NCI-H1694 treated with DMSO at 0.1 percent for 48 hours (cell line): ENCODE measurements at places on chromosomes 2 and 18.

DNA sequence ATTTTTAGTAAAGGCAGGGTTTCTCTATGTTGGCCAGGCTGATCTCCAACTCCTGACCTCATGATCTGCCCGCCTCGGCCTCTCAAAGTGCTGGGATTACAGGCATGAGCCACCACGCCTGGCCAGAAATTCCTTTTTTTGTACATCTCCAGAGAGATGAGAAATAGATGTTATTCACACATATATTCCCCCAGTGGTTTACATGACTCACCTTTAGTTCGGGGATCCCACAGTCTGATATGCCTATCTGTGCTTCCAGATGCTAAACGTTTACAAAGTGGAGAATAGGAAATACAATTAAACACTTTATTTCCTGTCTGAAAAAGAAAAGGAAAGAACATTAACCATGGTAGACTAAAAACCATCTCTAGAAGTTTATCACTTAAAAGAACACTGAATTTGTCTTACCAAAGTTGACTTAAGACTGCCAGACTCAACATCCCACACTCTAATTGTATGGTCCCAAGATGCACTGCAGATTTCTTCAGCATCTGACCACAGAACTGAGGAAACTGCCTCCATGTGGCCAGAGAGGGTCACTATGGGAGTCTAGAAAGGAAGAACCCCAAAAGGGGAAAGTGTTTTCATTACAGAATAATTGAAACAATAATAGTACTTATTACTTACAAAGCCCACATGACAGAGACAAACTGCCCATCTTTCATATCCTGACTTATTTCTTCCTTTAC is 12.6 kb upstream of the ICA1L start:
- no peak for DNase-seq

GRCh38 chr2:23009545-23010149 is 375.3 kb upstream of the KLHL29 start:
- DNase-seq: peak; percentile 5

GRCh38 chr2:226796840-226797288 is 2.8 kb downstream of the IRS1 start:
- peak; percentile 53 for DNase-seq

DNA sequence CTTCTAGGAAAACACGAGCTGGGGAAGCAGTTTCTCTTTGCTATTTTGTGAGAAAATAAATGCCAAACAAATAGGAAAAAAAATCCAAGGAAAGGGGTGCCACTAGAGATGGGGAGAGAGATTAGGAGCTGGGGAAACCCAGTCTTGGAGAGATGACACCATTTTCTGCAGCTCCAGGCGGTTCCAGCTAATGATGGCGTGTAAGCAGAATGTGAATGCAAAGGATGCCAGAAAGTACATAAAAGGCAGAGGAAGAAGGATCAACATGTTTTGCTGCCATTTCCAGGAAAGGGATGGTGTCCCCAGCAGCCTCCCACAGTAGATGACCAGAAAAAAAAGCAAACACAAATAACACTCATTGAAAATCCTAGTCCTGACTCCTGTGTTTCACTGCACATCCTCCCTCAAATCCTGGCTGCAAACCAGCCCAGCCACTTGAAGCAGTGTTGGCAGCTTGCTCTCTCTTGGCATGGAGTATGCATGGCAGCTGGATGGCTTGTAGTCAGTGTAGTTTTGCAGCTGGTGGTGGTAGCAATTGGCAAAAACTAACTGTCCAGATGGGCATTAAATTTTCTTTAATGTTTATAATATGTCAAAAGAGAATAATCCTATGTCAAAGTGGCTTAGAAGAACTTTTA is 93.6 kb downstream of the FTCDNL1 start:
- peak; percentile 99 for DNase-seq

- DNase-seq: no peak
Measured at GRCh38 chr18:79497638-79498081, 101.9 kb downstream of the NFATC1 start.

- DNase-seq: no peak
Measured at GRCh38 chr2:73739101-73739500, 2.0 kb upstream of the TPRKB start.

DNA sequence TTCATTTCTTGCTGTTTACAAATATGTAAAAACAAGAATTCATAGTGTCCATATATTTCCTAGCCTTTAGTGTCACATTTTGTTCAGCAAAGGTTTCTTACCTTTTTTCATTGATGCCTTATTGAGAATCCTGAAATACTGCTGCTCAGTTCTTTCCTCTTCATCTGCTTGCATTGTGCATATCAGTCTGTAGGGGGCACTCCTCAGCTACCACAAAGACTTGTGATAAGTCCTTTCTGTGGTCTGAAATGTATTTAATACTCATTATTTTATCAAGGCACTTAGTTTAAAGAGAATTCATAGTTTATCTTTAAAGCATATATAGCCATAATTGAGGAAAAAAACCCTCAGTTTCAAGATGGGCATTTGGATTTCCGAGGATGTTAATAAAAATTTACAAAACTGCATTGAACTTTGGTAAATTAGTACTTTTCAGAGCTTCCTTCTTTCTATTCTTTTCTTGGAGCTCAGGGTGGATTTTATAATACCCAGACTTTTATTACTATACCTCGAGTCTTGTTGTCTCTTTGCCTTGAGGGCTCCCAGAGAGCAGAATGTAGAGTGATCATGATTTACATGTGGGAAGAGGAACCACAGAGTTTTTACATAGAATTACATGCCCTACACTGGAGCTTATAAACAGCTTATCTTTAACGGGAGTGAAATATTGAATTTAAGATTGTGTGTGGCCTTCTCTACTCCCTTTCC is 570.1 kb downstream of the PLCL1 start:
- peak; percentile 74 for DNase-seq

GRCh38 chr18:10839421-10839820 is 309.9 kb downstream of the PIEZO2 start:
- DNase-seq: no peak

DNA sequence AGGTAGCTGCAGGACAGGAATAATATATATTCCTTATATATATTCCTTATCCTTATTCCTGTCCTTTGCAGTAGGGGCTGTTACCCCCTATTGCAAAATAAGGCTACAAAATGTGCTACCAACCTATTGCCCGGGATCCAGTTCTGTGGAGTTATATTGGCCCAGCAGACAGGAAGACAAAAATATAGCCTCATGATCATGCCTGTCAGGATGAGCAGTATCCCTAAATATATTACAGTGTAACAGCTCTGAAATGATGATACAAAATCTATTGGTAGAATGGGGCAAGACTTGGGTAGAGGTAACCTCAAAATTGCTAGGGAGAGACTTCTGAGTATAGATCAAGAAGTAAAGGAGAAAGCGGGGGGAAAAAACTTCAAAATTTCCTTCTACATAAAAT is 31.6 kb upstream of the MARCHF7 start:
- DNase-seq: no peak

- peak; percentile 68 for DNase-seq
Measured at GRCh38 chr18:79468119-79468789, 72.5 kb downstream of the NFATC1 start.

GRCh38 chr2:105279126-105279525 is 37.6 kb downstream of the GPR45 start:
- no peak for DNase-seq

- DNase-seq: no peak
Measured at GRCh38 chr18:42586601-42587000, 528.9 kb downstream of the RIT2 start.

DNA sequence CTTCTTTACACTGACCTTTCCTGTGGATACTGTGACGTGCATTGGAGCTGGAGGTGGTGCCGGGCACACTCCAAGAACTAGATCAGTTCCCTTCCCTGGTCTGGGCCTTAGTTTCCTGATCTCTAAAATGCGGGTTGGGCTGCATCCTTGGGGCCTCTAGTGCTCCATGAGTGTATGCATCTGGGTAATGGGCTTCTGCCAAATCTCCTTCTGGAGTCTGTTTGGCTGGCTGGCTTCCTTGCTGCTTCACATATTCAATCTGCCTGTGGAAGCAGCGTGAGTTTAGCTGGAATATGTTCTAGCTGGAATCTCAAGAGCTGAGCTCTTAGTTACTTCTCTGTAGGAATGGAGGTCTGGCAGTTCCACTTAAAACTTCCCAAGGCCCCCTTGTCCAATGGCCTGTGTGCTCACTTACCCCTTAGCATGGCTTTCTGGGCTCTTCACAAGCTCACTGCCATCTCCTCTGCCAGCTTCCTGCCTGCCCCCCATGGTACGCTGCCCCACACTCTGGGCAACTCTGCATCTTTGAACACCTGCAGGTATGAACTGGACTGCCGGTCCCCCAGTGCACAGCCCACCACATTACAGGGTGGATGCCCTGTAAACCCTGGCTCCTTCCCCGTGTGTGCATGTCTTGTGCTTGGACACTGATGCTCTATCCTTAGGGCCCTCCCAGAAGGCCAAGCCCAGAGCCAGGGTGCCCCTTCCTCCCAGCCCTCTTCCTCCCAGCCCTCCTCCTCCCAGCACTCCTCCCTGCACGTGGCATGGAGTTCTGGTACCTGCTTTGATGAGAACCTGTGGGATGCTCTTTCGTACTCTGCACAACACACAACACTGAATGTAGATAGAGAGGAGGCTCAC is 103.6 kb upstream of the SMAD2 start:
- DNase-seq: no peak

DNA sequence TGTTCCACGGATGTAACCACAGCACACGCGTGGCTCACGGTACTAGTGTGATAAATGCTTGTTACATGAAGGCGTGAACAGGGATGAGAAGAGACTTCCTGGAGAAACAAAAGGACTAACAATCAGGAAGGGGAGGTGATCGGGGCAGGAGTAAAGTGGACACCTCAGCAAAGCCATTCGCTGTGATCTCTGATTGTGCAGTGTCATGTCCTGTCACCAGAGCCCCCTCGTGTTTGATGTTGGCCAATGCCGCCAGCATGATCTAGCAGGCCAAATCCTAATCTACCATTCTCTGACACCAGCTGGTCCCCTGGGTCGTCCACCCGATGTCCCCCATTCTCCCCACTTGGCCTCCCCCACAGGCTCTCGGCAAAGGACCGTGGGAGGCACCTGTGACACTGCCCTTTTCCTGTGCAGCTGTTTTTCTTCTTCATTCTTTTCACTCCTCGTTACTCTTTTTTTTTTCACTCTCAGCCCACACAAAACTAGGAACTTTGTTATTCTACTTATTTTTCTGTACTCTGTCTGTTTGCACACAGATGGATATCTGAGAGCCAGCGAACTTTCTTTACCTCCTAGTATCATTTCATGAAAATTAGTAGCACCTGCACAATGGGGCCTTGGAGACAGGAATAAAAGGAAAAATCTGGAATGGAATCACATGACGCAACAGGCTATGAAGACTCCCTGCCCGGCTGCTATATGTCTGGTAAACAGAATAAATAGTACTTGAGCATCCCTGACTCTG is 146.8 kb downstream of the TGIF1 start:
- DNase-seq: no peak

- no peak for DNase-seq
Measured at GRCh38 chr2:19868701-19869580, 32.8 kb downstream of the TTC32 start.

DNA sequence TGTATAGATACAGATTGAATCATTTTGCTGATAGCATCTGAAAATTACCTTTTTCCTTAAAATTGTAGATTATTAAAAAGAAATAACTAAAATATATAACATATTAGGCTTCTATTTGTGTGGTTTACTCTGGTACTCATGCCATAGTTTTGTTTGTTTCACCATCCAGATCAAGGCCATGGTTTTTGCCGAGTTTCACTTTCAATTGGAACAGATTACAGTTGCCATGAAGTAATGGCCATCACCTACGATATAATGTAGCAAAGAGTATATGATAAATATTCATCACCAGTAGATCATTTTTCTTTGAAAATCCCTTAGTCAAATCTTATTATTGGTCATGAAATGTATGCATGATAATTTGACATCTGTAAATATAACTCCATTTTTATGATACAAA is 11.9 kb upstream of the DNAH7 start:
- DNase-seq: no peak

GRCh38 chr18:6734726-6735430 is 5.4 kb downstream of the ARHGAP28 start:
- no peak for DNase-seq

- no peak for DNase-seq
Measured at GRCh38 chr2:197183355-197183754, 127.2 kb downstream of the ANKRD44 start.

DNA sequence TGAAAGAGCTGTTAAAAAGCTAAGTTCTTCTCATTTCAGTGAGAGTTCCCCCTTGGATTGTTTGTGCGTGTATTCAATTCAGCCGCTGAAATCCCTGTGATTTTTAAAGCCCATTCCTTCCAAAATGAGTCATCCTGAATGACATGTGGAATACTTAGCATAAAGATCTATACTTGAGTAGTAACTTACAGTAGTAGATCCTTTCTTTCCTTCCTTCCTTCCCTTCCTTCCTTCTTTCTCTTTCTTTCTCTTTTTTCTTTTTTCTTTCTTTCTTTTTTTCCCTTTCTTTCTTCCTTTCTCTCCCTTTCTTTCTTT is 18.2 kb upstream of the SOX11 start:
- no peak for DNase-seq

GRCh38 chr2:157587576-157587975 is 41.1 kb downstream of the ACVR1C start:
- DNase-seq: no peak

DNA sequence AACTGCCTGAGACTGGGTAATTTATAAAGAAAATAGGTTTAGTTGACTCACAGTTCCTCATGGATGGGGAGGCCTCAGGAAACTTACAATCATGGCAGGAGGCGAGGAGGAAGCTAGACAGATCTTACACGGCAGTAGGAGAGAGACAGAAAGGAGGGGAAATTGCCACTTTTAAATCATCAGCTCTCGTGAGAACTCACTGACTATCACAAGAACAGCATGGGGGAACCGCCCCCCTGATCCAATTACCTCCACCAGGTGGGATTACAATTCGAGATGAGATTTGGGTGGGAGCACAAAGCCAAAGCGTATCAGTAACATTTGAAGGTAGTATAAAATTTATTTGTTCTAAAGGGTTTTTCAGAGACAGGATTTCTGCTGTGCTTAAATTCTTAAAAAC is 5.4 kb downstream of the GALM start:
- DNase-seq: no peak

DNA sequence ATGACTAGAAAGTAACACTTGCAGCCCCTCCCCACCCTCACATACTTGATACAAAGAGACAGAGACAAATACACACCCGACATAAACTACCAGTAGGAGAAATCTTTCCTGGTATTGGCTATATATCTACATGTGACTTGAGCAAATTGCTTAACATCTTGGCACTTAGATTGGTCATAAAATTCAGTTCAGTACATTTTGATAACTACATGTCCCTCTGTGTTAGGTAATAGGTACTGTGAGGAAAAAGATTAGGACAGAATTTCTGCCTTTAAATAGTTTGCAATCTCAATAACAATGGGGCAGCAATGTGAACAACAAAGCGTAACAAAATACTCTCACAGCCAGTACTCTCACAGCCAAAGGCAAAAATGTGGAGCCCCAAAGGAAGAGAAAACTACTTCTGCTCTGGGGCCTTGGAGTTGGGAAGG is 670.0 kb upstream of the ACVR2A start:
- DNase-seq: no peak
